ENCODE measurements at places on chromosomes 16 and 17. TPM values are rescaled to one million over a fixed set of nuclear protein-coding genes. Genes with fewer than 3 reads are reported as not detected.

CBFA2T3 gene
- total RNA-seq, result 0.21 TPM

PRDM7 gene
- not detected for total RNA-seq

GRCh38 chr17:55435408-55435807, 13.8 kb upstream of the MMD start:
- DNase-seq, result no peak

DNA sequence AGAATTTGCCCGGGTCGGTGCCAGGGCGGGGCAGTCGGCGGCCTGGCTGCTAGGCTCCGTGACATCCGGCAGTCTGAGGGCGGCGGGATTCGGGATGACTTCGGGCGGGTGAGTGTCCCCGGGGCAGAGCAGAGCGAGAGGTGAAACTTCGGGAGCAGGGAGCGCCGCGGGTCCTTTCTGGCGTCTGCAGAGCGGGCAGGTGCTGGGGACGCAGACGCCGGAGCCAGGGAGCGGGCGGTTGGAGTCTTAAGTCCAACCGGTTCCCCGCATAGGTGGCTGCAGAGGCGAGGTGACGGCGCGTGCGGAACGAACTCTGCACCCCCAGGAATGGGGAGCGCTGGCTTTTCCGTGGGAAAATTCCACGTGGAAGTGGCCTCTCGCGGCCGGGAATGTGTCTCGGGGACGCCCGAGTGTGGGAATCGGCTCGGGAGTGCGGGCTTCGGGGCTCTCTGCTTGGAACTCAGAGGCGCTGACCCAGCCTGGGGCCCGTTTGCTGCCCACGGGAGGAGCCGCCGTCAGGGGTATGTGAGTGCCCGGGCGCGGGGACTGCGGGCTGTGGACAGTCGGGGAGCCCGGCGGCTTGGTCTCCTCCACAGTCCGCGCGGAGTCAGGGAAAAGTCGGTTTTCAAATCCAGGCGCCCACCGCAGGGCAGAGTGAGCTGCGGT, at the start of gene B4GALNT2:
B4GALNT2 (plus strand) TSS at position 71 of the 666 bp plus-strand sequence; CDS start at position 95, 24 bp downstream.
- DNase-seq, result no peak

- DNase-seq, result no peak
Measured at GRCh38 chr16:9082422-9082821, 9.0 kb upstream of the HAPSTR1 start.

DNA sequence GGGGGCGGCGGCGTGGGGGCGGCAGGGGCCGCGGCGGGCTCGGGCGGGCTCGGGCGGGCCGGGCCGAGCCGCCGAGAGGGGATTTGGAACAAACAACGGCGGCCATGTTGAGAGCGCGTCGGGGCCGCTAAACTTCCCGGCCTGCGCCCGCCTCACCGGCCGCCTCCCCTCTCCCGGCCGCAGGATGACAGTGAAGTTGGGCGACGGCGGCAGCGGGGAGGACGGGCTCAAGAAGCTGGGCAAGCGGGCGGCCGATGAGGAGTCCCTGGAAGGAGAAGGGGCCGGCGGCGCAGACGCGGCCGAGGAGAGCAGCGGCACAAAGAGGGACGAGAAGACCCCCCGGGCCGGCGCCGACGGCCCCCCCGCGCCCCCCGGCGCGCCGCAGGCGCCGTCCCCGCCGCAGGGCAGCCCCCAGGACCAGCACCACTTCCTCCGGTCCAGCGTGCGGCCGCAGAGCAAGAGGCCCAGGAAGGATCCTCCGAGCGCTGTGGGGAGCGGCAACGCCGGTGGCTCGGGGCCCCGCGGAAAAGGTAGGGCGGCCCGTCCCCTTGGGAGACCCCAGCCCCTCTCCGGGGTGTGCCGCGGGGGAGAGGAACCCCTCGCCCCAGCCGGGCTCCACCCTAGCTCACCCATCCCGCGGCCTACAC, 2.4 kb downstream of the CRAMP1 start:
- DNase-seq, result peak; percentile 68

GRCh38 chr16:66585481-66586239, 6.4 kb downstream of the CMTM2 start:
- DNase-seq, result no peak

DNA sequence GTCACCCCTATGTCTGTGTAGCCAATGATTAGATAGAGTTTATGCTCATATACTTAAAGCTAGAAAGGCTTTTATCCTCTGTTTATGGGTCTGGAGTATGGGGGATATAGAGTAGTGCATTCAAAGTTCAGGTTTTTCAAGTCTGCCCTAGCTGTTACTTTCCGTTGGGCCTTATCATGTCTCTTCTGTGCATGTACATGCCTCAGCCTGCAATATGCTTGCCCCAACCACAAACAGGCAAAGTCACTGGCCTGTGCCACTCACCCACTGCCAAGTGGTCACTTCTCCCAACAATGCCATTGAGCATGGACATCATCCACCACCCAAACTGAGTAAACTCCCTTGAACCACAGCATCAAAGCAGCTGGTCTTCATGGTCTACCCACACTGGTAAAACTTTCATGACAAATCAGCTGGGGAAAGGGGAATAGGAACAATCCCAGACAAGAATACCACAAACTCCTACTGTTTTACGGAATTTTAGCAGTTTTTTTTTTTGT, 70.3 kb upstream of the C17orf78 start:
- DNase-seq, result no peak

GRCh38 chr16:86569701-86570447, 3.2 kb downstream of the FOXC2 start:
- no peak for DNase-seq

DNA sequence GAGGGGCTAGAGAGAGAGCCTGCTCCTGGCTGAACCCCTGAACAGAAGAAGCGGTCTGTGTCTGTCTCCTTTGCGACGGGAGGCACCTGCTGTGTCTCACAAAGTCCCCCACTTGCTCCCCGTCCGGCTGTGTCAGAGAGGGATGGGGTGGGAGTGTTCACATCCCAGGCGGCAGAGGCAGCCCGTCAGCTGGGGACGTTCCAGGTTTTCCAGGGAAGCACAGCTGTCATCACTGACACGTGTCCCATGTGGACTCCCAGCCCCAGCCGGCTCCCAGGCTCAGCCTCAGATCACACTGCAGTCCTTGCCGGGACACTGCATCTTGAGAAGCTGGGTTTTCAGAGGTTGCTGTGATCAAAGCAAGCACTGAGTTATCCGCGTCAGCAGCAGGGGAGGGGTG, 1.6 kb downstream of the TELO2 start:
- DNase-seq, result peak; percentile 14

Data from cardiac muscle cell (in vitro differentiated cells and primary cell).